ENCODE measurements at places on chromosomes 5 and 9.

DNA sequence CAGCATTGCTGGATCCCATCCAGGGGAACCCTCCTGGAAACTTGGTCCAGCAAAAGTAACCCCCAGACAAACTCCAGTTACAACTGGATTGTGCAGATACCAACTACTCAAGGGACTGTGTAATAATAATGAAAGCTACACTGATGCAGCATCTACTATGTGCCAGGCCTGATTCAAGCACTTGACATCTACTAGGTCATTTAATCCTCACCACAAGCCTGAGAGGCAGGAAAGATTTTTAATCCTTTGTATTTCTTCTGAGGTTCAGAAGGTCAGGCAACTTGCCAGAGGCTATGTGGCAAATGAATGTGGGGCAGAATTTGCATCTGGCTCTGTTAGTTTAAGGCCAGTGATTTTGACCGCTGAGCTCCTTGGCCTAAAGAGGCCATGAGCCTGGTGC is 29.5 kb upstream of the FOXI1 start:
- no peak for DNase-seq

GRCh38 chr9:3296536-3296935 is 229.3 kb downstream of the RFX3 start:
- DNase-seq: no peak

DNA sequence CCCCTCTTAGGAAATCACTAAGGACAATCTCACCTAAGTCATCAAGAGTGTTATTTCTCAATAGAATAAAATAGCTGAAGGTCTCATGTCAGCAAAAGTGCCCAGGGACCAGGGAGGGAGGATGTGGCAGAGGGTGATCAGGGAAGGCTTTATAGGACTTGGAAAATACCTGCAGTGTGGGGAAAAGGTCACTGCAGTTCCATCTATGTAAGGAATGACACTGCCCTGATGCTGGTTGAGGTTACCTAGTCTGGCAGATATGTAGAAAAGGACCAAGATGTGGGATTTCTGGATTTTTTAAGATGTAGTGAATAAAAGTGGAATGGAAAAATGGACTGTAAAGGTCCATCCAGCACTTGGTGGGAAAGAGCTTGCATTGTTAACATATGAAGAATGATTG is 18.3 kb downstream of the PRDM9 start:
- no peak for DNase-seq

DNA sequence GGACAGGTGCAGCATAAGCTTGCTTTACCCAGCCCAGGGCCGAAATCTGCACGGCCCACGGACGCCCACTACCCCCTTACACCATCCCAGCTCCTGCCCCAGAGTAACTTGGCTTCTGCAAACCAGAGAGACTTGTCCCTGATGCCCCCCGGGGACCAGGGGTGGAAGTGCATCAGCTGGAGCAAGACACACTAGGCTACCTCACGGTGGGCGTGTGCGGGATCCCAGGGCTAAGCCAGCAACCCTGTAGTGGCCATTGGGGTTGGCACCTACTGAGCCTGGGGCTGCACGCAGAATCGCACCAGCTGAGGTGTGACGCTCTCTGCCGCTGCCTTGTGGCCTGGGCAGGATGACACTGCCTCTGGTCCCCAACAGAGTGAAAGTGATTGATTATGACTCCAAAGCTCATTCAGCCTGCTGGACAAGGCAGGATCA is 6.1 kb upstream of the ZNF79 start:
- no peak for DNase-seq

DNA sequence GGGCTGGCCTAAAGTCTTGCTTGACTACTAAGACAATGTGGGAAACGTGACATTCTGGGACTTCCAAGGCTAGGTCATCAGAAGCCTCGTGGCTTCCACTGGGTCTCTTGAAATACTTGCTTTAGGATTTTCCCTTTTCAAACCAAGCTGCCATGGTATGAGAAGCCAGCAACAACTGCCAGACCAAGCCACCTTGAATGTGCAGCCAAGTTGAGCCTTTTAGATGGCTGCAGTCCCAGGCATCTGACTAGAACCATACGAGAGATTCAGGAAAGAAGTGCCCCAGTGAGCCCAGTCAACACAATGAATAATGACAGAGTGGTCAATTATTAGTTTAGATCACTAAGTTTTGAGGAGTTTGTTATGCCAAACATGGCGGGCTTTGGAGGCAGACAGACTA is 143.3 kb downstream of the SLF1 start:
- DNase-seq: no peak

GRCh38 chr5:72237415-72237814 is 82.6 kb downstream of the MRPS27 start:
- DNase-seq: no peak

GRCh38 chr9:108634204-108634603 is 221.6 kb downstream of the ACTL7B start:
- DNase-seq: no peak

- DNase-seq: no peak
Observed at GRCh38 chr5:60274747-60275146, 381.2 kb upstream of the PDE4D start.

Data from NCI-H187 (cell line).